ENCODE measurements at places on chromosomes 3 and 15.

GRCh38 chr15:100353449-100353848 lies 11.7 kb upstream of the ADAMTS17 start:
- DNase-seq, result no peak

- no peak for DNase-seq
Measured at GRCh38 chr15:82649226-82649999, 2.2 kb upstream of the CPEB1 start.

GRCh38 chr3:147354623-147355022 lies 51.7 kb downstream of the ZIC4 start:
- peak; percentile 44 for DNase-seq

DNA sequence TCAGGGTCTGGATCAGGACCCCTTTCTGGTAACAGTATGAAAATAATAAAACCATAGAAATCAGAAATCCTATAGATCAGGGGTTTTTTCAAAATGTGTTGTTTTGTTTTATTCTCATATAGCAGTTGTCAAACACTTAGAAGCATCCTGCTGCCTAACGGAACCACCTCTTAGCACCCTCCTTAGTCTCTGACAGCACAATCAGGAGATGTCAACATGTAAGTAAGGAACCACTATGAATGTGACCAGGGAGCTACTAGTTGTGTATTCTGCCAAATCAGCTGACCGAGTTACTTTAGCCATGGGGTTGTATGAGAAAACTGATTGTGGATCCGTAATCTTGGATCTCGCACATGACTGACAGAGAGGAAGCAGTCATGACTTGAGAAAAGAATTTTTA lies 22.2 kb downstream of the CCDC39 start:
- no peak for DNase-seq

DNA sequence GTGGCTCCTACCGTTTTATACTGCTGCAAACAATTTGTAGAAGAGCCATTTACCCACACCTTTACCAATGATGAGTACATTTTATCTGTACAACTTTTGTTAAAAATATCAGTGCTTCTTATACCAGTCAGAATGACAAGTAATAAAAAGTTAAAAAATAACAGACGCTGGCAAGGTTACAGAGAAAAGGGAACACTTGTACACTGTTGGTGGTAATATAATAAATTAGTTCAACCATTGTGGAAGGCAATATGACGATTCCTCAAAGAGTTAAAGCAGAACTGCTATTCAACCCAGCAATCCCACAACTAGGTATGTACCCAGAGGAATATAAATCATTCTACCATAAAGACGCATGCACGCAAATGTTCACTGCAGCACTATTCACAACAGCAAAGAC lies 51.9 kb downstream of the ARRDC4 start:
- no peak for DNase-seq

- no peak for DNase-seq
Measured at GRCh38 chr3:100151024-100151707, 36.9 kb upstream of the FILIP1L start.

All from NCI-H526 treated with DMSO at 0.1 percent for 48 hours (cell line).